Esophagus squamous epithelium (tissue), 5 donors: ENCODE measurements at places on chromosomes 16 and 17. TPM values are rescaled to one million over a fixed set of nuclear protein-coding genes. Genes with fewer than 3 reads are reported as not detected.

The SOX15 gene
- total RNA-seq: 89.1 TPM

The RNF151 gene
- not detected for total RNA-seq

The AOC2 gene
- 1.3 TPM for total RNA-seq

The XAF1 gene
- 19.7 TPM for total RNA-seq

The FAM171A2 gene
- 17.4 TPM for total RNA-seq

The AP1G1 gene
- 55.8 TPM for total RNA-seq

The PCYT2 gene
- total RNA-seq: 18.6 TPM

The KRTAP4-1 gene
- not detected for total RNA-seq

The ZNF469 gene
- total RNA-seq: 0.44 TPM

The TBC1D3H gene
- total RNA-seq: not detected

The TBC1D3D gene
- not detected for total RNA-seq

The TMEM235 gene
- 0.26 TPM for total RNA-seq

The ASIC2 gene
- not detected for total RNA-seq

The GLIS2 gene
- total RNA-seq: 0.88 TPM

The IL17C gene
- 2.4 TPM for total RNA-seq

The TNFSF13 gene
- total RNA-seq: 12.8 TPM

The FA2H gene
- 4.0 TPM for total RNA-seq

The IGFALS gene
- not detected for total RNA-seq

The IKZF3 gene
- 9.0 TPM for total RNA-seq

The METRN gene
- total RNA-seq: 4.2 TPM

The CD300A gene
- total RNA-seq: 0.88 TPM
